ENCODE measurements at places on chromosomes 2 and 18.
A peak's percentile ranks its signal among the peaks of the same experiment; 100 is the strongest.

DNA sequence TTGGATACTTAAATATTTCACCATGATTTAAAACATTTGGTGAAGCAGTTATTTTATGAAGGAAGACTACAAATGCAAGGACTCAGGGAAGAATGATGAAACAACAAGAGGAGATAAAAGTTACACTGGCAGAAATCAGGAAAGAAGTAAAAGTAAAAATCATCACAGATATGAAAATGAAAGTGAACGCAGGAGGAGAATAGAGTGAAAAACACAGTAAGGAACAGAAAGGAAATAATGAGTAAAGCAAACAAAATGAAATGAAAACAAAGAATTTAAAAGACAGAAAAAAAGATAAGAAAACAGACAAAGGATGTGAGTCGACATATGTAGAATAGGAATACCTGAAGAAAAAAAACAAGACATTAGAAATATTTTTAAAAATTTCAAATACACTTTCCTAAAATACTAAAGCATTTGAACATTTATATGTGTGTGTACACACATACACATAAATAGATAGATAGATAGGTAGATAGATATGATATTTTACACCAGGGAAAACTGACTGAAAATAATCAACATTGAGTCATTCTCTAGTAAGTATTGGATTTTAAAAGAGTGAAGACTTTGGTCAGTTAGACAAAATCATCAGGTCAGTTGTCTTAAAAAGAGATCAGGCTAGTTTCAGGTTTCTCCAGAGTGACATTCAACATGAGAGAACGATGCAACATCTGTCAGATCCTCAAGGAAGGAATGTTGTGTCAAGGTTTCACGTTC is 12.1 kb upstream of the KDSR start:
- no peak for DNase-seq

DNA sequence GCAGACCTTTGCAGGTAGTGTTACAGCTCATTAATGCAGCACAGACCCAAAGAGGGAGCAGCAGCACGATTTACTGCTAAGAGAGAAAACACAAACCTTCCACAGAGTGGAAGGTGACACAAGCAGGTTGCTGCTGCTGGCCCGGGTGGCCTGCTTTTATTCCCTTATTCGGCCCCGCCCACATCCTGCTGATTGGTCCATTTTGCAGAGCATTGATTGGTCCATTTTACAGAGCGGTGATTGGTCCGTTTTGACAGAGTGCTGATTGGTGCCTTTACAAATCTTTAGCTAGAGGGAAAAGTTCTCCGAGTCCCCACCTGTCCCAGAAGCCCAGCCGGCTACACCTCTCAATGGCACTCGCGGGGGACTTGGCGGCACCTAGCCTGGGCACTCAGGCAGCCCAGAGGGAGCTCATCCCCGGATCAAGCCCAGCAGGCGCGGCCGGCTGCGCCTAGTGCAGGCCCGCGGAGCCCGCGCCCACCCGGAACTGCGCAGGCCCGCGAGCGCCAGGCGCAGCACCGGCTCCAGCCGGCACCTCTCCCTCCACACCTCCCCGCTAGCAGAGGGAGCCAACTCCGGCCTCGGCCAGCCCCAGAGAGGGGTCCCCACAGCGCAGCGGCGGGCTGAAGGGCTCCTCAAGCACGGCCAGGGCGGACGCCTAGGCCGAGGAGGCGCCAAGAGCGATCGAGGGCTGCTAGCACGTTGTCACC is 825.6 kb upstream of the HS6ST1 start:
- no peak for DNase-seq

DNA sequence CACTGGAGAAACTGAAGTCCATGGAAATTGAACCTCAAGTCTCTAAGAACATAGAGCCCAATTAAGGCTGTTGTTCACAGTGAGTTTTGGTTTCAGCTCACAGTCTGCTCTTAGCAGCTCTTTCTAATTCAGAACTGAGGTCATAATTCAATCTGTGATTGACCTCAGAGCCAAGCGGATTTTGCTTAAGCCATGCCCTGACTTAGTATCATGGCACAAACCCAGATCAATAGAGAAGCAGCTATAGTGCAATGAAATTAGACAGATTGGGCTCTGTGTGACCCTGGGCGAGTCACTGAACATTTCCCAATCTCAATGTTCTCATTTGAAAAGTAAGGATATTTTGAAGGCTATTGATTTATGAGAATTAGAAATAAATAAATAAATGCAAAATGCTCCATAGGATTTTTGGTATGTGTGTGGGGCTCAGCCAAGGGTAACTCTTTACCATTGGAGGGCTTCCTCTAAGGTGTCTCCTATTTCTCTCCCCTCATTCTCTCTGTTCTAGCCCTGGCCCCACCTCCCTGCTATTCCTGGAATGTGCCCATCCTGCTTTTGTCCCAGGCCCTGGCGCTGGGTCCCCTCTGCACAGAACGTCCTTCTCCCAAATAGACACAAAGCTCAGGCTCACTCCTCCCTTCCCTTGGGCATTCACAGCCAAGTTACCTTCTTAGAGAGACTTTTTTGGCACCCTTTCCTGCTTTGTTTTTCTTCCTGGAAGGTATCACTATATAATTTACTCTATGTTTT is 239.6 kb downstream of the LPIN1 start:
- no peak for DNase-seq

GRCh38 chr2:217412721-217413120 is 552.9 kb upstream of the TNP1 start:
- no peak for DNase-seq

GRCh38 chr2:206993964-206994363 is 54.6 kb downstream of the CPO start:
- no peak for DNase-seq

- DNase-seq, result no peak
Observed at GRCh38 chr2:174072069-174072468, 106.9 kb upstream of the SP3 start.

DNA sequence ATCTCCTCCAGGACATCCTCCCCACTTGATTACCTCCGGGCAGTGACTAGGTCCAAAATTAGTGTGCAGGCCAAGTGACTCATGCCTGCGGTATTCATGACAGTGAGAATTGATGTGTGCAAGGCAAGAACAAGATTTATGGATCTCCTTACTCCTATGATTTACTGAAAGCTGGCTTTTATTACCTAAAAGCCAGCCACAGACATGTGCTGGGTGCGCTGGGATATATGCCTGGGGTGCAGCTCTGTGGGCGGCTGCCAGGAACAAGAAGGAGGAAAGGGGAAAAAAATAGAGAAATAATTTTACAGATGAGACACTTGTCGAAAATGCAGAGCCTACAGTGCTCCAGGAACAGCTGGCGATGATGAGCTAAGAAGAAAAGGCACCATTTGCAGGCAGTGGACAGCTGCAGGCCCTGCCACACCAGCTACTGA is 359.3 kb downstream of the CMPK2 start:
- DNase-seq, result no peak

DNA sequence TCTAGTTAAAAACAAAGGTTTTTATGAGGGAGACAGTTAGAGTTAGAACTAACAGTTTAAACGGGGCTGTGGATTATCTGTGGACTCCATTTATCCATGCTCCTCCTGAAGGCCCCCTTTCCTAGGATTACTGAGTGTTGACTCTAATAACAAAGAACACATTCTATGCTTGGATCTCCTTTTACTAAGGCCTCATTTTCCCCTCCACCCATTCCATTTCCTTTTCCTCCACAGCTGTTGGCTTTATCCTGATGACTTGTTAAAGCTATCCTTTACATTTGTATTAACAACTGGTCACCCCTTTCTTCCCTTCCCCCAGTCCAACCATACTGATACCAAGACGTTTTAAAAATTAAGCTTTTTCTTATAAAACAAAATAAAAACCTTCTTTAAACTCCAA is 220.6 kb downstream of the SRBD1 start:
- no peak for DNase-seq

- no peak for DNase-seq
Observed at GRCh38 chr2:112073875-112074274, 18.8 kb downstream of the TMEM87B start.

- no peak for DNase-seq
Observed at GRCh38 chr18:63972002-63972376, 2.1 kb downstream of the SERPINB8 start.

- no peak for DNase-seq
Observed at GRCh38 chr18:55185391-55185790, 226.1 kb upstream of the CCDC68 start.

GRCh38 chr2:176504440-176504839 is 235.2 kb downstream of the MTX2 start:
- no peak for DNase-seq

- no peak for DNase-seq
Observed at GRCh38 chr2:199201539-199201938, 256.2 kb downstream of the SATB2 start.

DNA sequence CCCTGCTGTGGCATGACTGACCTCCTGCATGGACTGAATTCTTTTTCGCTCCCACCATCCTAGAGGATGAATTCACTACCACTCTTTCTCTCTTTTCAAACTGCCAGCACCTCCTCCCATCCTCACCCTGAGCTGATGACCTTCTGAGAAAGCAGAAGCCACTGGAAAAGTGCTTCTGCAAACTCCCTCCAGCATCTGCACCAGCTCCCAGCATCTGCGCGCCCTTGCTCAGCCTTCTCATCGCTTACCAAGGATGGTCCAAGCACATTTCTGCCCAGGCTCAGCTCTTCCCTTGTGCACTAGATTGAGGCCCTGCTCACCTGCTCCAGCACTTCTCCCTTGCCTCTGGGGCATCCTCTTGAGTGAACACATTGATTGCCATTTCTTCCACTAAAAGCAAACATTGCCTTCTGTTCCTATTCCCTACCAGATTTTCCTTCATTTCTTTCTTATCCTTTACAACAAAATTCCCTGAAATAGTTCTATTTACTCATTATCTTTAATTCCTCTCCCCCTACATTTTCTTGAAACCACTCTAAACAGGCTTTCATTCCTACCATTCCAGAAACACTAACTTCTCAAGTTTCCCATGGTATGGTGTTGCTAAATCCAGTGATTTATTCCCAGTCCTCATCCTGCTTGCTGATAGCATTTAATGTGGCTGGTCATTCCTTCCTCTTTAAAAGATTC is 42.7 kb upstream of the IL1RL1 start:
- DNase-seq, result no peak

GRCh38 chr2:100423631-100424030 is 6.2 kb upstream of the CHST10 start:
- DNase-seq, result no peak

DNA sequence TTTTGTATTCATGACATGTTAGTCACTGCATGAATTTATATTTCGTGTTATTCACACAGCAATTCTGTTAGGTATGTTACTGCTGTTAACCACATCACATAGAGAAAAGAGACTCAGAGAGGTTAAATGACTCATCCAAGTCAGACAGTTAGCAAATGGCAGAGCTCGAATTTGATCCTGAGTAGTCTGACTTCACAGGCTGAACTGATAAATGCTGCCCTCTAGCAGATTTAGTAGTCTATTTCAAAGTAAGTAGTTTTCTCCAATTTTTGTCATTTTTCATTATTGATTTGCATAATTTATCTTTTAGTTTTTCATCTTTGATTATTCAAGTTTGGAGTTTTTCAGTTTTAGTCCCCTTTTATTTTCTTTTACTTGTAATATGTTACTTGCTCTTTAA is 58.3 kb downstream of the WDR7 start:
- DNase-seq, result peak; percentile 44

- DNase-seq, result no peak
Observed at GRCh38 chr18:62001396-62001795, 108.6 kb upstream of the RNF152 start.

DNA sequence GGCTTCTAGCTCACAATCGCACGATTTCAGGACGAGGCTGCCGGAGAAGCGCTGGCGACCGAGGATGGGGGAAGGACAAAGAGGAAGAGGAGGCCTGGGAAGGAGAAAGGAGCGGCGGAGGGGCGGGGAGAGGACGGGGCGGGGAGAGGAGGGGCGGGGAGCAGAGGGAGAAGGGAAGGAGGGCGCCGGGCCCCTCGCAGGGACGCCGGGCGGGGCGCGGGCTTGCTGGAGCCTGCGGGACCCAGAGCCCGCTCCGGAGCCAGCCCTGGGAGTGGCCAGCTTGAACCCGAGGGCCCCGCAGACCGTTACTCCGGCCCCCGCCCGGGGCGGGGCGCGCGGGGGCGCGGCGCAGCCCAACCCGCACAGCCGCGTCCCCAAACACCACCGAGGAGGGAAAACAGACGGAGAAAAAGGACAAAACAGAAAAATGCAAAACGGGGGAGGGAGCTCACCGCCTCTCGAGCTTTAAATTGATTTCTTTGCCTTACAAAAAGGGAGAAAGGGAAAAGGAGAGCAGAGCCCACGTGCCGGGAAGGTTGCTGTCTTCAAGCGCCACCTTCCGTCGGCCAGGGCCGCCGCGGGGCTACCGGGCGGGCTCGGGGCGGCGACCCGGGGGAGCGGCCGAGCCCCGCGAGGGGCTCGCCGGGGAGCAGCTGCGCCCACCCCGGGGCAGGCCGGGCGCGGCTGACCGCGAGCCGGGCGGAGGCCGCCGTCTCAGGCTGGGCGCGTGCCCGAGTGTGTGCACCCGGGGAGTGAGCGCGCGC is 781 bp upstream of the SOX11 start:
- no peak for DNase-seq

DNA sequence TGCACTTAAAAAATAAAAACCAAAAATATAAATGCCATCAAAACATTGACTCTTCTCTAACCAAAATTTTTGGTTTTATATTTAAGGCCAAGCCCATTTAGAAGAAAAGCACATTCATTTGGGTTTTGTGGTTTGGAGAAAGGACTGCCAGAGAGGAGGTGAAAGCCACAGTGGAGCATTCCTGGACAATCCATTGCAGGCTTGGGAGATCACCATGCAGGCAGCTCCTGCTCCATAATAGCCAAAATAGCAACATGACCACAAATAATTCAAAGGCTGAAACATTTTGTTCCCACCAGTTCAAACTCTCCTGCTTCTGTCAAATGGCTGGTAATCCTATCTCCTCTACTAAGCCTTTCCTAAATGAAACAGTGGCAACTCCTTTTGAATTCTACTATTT is 73.5 kb downstream of the GALNT3 start:
- DNase-seq, result no peak

- no peak for DNase-seq
Observed at GRCh38 chr2:17648581-17648980, 105.0 kb downstream of the SMC6 start.

DNA sequence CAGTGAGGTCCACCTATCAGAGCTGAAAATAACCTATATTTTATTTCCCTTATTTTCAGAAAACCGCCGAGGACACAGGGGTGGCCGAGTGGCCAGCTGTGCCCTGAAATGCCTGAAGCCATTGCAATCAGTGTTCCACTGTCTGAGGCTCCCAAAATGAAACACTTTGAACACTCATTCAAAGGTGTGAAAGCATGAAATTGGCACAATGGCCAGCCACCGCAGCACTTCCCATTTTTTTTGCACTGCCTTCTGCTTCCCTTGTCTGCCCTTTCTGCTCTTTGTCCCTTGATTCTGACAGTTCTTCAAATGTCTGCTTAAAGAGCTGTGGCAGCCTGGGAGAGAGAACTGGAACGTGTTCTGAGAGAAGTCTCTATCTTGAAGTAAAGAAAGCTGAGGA is 1127.5 kb upstream of the CELF4 start:
- DNase-seq, result no peak

GRCh38 chr2:218086478-218086877 is 17.4 kb downstream of the RUFY4 start:
- DNase-seq, result no peak

- DNase-seq, result no peak
Observed at GRCh38 chr2:26314243-26314642, 31.7 kb upstream of the SELENOI start.
